ENCODE measurements at places on chromosomes 1 and 21. TPM values are rescaled to one million over a fixed set of nuclear protein-coding genes. Genes with fewer than 3 reads are reported as not detected.

CACNA1E gene
- not detected for total RNA-seq

FCRL6 gene
- total RNA-seq, result not detected

- DNase-seq, result no peak
- H3K27me3 ChIP-seq, result no peaks in the 10 kb centered on the region
- no peak overlapping the region for H3K27ac ChIP-seq
- no peaks in the 10 kb centered on the region for H3K36me3 ChIP-seq
These were observed 82.4 kb downstream of the FAF1 start for GRCh38 chr1:50877641-50878040.

DNA sequence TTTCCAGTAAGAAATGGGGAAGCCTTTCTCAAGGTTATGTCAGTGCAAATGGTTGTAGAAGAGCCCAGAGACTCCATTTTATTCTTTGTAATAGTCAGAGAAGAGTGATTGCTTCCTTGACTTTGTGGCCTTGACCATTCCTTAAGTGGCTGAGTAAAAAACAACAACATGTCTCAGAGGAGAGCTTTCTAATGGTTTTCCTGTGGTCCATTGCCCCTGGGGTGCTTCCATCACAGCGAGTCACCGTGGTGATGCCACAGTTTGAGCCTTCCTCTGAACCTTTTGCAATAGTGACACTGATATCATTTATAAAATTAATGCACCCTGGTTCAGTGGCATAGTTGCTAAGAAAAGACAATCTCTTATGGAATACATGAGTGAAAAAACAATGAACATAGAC is 38.6 kb downstream of the PAPPA2 start:
- no peak overlapping the region for H3K27ac ChIP-seq
- no peak overlapping the region for H3K4me3 ChIP-seq
- no peak for DNase-seq
- H3K36me3 ChIP-seq, result no peaks in the 10 kb centered on the region
- peaks cover 58% of the 10 kb centered on the region for H3K27me3 ChIP-seq
- H3K4me1 ChIP-seq, result no peaks in the 10 kb centered on the region

DNA sequence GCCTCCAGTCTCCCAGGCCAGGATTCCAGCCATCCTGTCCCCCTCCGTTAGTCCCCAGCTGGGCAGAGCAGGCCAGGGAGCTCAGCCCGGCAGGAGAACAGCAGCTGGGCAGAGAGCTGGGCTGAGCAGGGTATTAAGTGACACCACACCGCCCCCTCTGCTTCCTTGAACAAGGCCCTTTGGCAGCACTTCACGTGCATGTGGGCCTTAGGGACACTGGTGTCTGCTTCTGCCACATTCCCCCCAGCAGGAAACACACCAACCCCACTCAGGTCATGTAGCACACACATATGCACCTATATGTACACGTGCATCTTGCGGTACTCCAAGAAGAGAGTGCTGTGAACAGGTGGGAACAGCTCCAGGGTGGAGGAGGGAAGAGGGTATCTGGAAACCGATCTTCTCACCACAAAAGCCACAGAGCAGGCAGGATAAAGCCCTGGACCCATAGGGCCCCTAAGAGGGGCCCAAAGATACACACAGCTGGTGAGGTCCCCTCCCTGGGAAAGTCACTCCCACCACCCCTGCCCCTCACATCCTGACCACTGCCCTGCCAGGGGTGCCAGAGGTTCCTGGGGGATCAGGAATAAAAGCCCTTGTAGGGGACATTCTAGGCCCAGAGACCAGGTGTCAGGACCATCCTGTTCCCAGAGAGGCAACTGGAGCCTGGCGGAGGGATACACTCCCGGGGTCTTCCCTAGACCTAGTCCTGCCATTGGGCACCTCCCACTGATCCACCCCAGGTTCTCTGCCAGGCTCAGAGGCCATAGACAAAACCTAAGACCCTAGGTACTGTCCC is 4.5 kb downstream of the EPHA2 start:
- H3K4me1 ChIP-seq, result peaks cover 26% of the 10 kb centered on the region
- DNase-seq, result no peak
- peaks cover 99% of the 10 kb centered on the region for H3K36me3 ChIP-seq
- peak overlapping the region; percentile 68 for H3K27ac ChIP-seq

DNA sequence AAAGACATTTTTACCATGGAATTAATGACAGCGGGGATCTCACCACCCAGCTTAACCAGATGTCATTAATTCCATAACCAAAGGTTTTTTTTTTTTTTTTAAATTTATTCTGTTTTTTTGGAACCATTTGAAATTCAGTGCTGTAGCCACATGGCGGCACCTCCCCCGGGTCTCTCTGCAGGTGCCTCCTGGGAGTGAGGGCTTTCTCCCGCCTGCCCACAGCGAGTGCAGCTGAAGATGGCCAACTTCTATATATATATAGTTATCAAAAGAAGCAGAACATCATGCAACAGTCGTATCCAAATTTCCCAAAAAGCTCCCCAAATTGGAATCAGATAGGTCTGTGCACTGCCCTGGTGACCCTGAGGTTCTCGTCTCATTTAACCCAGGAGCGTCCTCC is 3.6 kb downstream of the KRTAP10-8 start:
- H3K4me3 ChIP-seq, result no peak overlapping the region
- DNase-seq, result no peak
- H3K4me1 ChIP-seq, result no peaks in the 10 kb centered on the region
- H3K36me3 ChIP-seq, result peaks cover 5% of the 10 kb centered on the region
- peaks cover 62% of the 10 kb centered on the region for H3K27me3 ChIP-seq

- H3K4me3 ChIP-seq, result peak overlapping the region; percentile 65
- peak overlapping the region; percentile 54 for H3K27ac ChIP-seq
- DNase-seq, result peak; percentile 78
These were observed 1.5 kb downstream of the RPS6KA1 start for GRCh38 chr1:26530895-26531598.

DNA sequence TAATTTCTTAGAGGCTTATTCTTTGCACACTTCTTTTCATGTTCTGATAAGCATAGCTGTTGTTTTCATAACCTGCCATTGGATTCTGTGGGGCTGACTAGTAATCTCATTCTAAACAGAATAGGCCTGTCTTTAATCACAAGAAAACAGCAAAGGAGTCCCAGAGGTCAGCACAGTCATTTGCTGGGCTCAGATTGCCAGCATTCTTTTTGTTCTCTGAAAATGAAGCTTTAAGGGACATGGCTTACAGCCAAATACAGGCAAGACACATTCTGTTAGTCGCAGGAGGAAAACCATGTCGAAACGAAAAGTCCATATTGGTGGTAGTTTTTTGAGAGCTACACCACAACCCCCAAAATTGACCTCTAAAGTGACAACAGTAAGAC is 75.0 kb downstream of the MRPS6 start:
- no peak for DNase-seq
- peaks cover 12% of the 10 kb centered on the region for H3K4me1 ChIP-seq
- no peak overlapping the region for H3K27ac ChIP-seq
- H3K27me3 ChIP-seq, result no peaks in the 10 kb centered on the region

- no peak overlapping the region for H3K4me3 ChIP-seq
- no peak overlapping the region for H3K27ac ChIP-seq
- peaks cover 15% of the 10 kb centered on the region for H3K4me1 ChIP-seq
- DNase-seq, result no peak
These were observed 2.1 kb downstream of the FHAD1 start for GRCh38 chr1:15249081-15249480.

GRCh38 chr1:76070538-76070937 is 4.0 kb upstream of the ST6GALNAC3 start:
- H3K27me3 ChIP-seq, result no peaks in the 10 kb centered on the region
- DNase-seq, result no peak
- H3K36me3 ChIP-seq, result peaks cover 16% of the 10 kb centered on the region
- H3K4me1 ChIP-seq, result peaks cover 38% of the 10 kb centered on the region

- H3K36me3 ChIP-seq, result peaks cover 5% of the 10 kb centered on the region
- H3K4me3 ChIP-seq, result no peak overlapping the region
- H3K27ac ChIP-seq, result no peak overlapping the region
- no peak for DNase-seq
These were observed 9.9 kb downstream of the SH2D2A start for GRCh38 chr1:156806512-156807440.

DNA sequence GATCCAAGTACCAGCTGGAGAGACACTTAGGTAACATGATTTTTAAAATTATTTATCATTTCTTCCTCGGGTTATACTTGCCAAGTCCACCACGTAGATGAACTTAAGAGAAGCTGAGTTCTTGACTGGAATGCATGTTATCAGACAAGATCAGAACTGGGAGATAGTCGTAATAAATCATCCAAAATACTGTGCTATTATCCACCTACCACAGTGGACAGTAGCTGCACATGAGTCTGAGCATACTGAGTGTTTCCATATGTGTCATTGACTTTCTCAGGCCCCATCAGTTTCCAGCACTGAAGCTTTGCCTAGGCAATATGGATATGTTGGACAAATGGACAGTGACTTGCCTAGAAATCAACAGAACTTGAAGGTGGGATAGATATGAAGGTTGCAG is 77.9 kb upstream of the RRP15 start:
- no peaks in the 10 kb centered on the region for H3K36me3 ChIP-seq
- peaks cover 19% of the 10 kb centered on the region for H3K4me1 ChIP-seq
- H3K27ac ChIP-seq, result no peak overlapping the region
- H3K27me3 ChIP-seq, result no peaks in the 10 kb centered on the region
- DNase-seq, result no peak

DNA sequence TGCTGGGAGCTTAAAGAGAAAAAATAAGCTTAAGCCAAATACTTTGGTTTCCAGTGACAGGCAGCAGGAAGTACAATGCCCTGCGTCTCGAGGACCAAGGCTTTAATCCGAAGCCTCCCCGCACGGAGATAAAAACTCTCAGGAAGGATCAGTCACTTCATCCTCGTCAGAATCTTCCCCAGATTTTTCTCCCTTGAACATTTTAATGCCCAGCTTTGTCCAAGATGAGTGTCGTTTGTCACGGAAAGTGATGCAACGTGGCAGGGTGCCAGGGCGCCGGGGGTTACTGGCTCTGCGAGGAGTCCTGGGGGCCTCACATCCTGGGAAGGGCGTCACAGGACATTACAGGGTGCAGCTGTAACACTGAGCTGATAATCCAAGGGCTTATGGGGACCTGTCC is 25.2 kb upstream of the PCBP3 start:
- peak; percentile 21 for DNase-seq
- H3K27ac ChIP-seq, result no peak overlapping the region
- peaks cover 7% of the 10 kb centered on the region for H3K4me1 ChIP-seq
- peaks cover 86% of the 10 kb centered on the region for H3K27me3 ChIP-seq

Measured in Calu3 (cell line).